ENCODE measurements at places on chromosomes 4 and X. TPM values are rescaled to one million over a fixed set of nuclear protein-coding genes. Genes with fewer than 3 reads are reported as not detected.

Gene MAGEA8
- total RNA-seq: not detected

- no peak for DNase-seq
Measured at GRCh38 chr4:141035920-141036319, 97.3 kb downstream of the RNF150 start.

DNA sequence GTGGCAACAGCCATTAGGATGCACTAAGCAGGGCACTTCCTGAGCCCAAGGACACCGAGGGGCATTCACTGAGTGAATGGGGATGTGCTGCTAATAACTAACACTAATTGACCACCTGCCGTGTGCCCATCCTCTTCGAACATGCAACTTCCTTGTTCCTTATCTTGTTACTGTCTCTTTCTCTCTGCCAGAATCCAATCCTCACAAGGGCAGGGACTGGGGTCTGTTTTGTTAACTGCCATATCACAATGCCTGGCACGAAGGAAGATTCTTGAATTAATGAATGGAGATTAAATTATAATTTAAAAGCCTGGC, 1.3 kb downstream of the ERAS start:
- no peak for DNase-seq

GRCh38 chr4:169369634-169370033, 98.9 kb upstream of the SH3RF1 start:
- DNase-seq: no peak

DNA sequence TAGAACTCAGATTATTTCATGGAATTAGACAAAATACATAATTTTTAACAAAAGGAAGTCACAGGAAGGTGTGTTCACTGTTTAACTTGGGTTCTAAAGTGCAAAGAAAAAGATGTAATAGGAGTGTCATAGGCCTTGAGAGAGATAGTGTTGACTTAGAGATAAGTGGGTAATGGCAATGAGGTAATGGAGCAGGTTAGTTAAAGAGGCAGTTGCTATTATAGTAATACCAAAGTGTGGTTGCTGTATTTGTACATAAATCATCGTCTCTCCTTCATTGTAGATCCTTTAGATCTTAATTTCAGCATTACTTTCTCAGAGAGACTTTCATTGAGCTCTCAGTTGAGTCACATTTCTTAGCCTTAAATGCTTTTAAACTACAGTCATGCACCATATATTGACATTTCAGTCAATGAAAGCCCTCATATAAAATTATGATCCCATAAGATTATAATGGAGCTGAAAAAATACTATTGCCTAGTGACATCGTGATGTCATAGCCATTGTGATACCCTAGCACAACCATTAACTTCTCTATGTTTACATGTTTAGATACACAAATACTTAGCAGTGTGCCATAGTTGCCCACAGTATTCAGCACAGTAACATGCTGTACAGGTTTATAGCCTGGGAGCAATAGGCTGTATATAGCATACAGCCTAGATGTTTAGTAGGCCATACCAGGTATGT, 245.4 kb downstream of the ADGRL3 start:
- DNase-seq: no peak

- DNase-seq: no peak
Measured at GRCh38 chr4:33715841-33716395, 2528.4 kb downstream of the ARAP2 start.

Gene PABPC4L
- not detected for total RNA-seq

- no peak for DNase-seq
Measured at GRCh38 chr4:6916069-6916586, 6.5 kb downstream of the TBC1D14 start.

Gene TMPRSS11A
- total RNA-seq: not detected

Gene CENPVL2
- total RNA-seq: not detected

DNA sequence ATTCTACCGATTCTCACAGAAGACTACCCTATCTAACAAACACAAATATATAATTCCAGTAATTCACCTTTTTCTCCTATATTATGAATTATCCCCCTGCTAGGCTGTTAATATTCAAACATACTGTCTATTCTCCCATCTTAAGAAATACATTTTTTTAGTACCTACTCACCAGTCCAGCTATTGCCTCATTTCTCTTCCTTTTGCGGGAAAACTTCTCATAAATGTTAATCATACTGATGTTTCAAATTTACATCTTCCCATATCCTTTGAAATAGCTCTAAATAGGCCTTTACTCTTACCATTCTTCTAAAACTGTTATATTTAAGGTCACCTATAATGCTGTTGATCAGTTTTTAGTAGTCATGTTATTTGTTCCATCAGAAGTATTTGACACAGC, 759.1 kb upstream of the SLIT2 start:
- no peak for DNase-seq

Gene MAGEA6
- total RNA-seq: not detected

Gene GLRB
- total RNA-seq: 14.7 TPM

DNA sequence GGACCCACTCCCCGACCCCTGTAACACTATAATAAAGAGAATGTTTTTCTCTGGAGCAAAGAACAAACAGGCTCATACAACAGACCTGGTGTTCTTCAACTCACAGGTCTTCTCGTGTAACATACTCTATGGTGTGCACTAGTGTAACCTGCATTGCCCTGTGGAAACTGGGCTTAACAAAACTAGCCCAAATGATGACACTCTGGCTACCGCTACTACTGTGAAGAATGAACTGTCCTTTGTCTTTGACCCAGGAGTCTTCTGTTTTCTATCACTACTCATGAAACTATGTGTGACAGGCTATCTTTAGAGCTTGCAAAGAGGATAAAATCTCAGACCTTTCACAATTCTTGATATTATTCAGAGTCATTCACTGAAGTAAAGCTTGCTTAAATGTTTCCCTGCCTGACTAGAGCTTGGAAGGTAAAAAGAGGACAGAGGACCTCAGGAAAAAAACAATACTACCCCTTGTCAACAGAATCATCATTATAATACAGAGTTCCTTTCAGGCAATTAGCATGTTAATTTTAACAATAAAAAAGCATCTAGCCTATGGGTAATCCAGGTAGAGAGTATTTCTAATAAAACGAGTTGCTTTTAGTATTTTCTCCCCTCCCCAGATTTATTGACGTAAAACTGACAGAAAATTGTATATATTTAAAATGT, 59.2 kb downstream of the FSTL5 start:
- DNase-seq: no peak

GRCh38 chr4:108035691-108036090, 46.0 kb downstream of the HADH start:
- DNase-seq: no peak

Gene LRAT
- 0.38 TPM for total RNA-seq

DNA sequence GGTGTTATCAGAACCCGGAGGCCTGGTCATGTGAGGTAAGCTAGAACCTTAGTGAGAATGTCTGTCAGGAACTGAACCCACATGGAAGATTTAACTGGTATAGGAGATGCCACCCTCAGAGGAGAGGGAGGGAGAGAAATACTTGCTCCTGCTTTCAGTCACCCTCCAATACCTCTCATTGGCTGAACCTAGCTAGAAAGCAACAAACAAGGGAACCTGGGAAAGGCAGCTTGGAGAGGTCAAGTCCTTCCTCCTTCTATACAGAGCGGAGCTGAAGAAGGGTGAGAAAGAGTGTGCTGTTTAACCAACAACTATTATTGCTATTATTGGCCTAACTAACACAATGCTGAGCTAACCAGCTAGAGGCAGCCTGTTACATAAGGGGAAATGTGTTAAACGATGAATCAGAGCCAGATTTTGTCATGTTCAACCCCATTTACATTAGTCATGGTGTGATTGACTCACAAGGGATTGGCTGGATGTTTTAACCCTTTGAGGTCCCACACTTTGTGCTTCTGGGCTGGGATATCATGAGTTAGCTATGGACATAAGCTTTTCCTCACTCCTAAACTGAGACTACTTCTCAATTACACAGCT, 96.5 kb upstream of the ESX1 start:
- peak; percentile 58 for DNase-seq

DNA sequence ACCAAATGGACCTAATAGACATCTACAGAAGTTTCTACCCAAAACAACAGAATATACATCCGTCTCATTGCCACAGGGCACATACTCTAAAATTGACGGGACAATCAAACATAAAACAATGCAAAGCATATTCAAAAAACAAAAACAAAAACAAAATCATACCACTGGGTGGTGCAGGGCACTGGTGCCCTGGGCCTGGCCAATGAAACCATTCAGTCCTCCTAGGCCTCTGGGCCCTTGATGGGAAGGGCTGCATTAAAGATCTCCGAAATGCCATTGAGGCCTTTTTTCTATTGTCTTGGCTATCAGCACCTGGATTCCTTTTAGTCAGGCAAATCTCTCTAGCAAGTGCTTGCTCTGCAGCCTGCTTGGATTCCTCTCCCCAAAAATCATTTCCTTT, 213.9 kb upstream of the ZCCHC13 start:
- no peak for DNase-seq

Gene QDPR
- total RNA-seq: 5.5 TPM

- no peak for DNase-seq
Measured at GRCh38 chrX:124015721-124016120, 54.2 kb downstream of the STAG2 start.

GRCh38 chr4:1213336-1213995, 35.5 kb downstream of the CTBP1 start:
- DNase-seq: no peak

DNA sequence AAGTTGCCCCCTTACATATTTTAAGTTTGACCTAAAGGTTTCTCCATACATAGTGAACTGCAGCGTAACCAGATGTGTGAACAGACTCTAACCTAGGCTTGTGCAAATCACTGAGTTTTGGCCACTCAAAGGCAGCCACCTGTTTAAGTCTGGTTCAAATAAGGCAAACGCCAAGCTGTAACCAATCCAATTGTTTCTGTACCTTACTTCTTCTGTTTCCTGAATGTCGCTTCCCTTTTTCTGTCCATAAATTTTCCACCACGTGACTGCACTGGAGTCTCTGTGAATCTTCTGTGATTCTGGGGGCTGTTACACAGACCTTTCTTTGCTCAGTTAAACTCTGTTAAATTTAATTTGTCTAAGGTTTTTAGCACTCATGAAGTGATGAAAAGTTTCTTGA, 618.8 kb downstream of the GLUD2 start:
- no peak for DNase-seq

DNA sequence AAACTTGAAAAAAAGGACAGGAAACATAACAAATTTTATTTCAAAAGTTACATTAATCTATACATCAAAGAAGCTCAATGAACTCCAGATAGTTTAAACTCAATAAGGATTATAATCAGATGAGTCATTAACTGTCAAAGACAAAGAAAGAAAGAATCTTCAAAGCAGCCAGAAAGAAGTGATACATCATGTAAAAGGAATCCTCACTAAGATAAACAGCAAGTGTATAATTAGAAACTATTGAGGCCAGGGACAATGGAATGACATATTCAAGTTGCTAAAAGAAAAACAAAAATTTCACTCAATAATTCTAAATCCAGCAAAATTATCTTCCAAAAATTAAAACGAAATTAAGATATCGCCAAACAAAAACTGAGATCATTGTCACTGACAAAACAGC, 161.6 kb upstream of the NWD2 start:
- no peak for DNase-seq

Gene HGFAC
- total RNA-seq: not detected

Gene TEC
- 2.9 TPM for total RNA-seq

GRCh38 chr4:69057620-69058409, 38.5 kb upstream of the UGT2B7 start:
- no peak for DNase-seq

DNA sequence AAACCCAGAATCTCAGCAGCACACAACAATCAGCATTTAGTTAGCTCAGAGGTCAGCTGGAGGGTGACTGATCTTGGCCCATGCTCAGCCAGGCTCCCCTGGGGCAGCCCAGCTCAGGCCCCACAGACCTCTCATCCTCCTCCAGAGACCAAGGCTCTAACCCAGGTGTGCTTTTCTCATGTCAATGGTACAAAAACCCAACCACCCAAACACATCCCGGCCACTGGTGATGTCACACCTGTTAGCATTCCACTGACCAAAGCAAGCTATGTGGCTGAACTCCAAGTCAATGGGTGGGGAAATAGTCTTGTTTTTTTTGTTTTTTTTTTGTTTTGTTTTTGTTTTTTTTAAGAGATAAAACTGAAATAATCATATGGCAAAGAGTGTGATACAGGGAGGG, 77.5 kb downstream of the CYTL1 start:
- DNase-seq: no peak

DNA sequence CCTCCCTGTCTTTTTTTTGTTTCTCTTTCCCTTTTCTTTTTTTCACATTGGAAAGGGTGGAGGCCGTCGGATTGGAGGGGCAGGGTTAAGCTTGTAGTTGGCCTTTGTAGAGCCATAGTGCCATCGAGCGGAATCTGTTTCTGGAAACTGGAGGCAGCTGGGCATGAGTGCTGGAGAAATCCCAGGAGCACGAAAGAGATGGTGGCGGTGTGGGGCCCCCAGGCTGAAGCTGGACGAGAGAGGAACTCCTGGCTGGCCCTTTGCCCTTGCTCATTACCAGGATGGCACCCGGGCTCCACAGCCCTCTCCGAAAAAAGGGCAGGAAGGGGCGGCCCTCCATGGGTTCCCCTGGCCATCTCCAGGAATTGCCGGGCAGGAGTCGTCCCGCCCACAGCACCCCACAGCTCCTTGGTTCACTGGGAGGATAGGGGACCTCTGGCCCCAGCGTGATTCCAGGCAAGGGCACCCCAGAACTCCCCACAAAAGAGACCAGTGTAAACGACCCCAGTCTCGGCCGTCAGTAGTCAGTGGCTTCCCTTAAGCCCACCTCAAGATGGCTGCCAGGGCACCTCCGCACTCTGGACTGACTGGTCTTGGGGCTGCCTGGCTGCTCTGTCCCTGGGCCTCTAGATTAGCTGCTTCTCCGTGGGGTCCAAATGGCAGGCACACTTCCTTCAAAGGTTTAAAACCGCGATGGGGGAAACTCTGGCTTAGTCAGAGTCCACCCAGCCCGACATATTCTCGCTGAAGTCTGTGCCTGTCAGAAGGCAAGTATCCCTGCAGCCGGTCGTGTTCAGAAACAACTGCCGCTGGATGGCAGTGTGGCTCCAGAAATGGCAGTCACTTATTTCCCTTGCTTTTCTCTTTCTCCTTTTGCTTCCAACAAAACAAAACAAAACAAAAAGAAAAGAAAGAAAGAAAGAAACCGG, 74.1 kb downstream of the NBDY start:
- peak; percentile 30 for DNase-seq

Gene ADH7
- total RNA-seq: not detected

GRCh38 chrX:78314561-78314960, 12.8 kb downstream of the CYSLTR1 start:
- DNase-seq: no peak

- DNase-seq: no peak
Measured at GRCh38 chr4:151430740-151431457, 21.9 kb downstream of the FHIP1A start.

DNA sequence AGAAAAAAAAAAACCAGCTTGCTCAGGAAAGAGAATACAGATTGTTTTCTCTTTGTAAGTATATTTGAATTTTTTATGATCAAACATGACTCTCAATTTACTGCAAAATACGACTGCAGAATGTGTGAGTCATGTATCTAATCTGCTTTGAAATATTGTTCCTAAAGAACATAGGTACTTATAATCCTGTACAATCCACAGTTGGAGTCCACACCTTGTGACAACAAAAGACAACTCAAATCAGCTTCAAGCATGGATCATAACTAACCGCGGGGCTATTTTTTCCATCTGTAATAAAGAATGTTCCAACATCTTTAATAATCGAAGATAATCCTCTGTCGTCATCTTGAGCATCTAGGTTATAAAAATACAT, 77.8 kb upstream of the STIM2 start:
- DNase-seq: no peak

GRCh38 chr4:182338746-182339145, 95.5 kb downstream of the TENM3 start:
- DNase-seq: no peak

GRCh38 chr4:126733301-126733700, 899.5 kb upstream of the INTU start:
- DNase-seq: no peak
